ENCODE measurements at places on chromosomes 2 and 18. TPM values are rescaled to one million over a fixed set of nuclear protein-coding genes. Genes with fewer than 3 reads are reported as not detected.

GRCh38 chr2:124121106-124121505 is 96.0 kb downstream of the CNTNAP5 start:
- DNase-seq: no peak

DNA sequence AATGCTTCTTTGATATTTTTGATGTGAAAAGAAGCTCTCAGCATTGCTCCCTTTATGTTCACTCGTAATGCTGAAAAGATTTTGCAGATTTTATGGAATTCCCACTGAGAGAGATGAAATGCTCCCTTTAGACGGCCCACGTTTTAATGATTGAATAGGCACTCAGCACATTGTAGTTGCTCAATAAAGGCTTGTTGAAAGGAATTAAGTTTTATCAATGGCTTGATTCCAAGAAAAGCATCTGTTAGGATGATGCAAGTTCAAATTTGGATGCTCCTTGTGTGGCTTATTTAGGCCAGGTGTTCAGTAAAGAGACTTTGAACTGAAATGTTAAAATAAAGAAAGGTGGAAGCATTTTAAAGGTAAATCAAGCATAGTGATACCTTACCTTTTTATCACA is 725.1 kb downstream of the EPHA4 start:
- no peak for DNase-seq

GRCh38 chr18:71529703-71530303 is 1014.3 kb downstream of the CBLN2 start:
- DNase-seq: peak; percentile 1

DNA sequence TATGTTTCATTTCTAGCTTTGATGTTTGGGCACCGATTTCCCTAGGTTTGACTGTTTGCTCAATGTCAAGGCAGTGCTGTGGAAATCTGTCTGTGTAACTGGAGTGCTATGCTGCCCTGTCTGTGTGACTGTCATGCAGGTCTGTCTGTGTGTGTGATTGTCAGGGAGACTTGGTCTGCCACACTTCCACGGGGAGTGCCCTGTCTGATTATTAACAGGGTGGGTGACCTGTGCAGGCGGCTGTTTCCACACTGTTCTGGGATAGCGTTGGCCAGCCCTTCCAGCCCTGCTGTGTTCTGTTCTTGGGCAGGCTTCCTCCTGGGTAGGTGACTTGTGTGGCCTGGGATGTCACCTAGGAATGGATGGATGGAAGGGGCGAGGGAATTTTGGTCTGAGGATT is 85.3 kb downstream of the FHOD3 start:
- DNase-seq: no peak

The TAF1B gene
- 38.1 TPM for total RNA-seq

GRCh38 chr18:59385191-59385590 is 26.1 kb upstream of the LMAN1 start:
- no peak for DNase-seq

DNA sequence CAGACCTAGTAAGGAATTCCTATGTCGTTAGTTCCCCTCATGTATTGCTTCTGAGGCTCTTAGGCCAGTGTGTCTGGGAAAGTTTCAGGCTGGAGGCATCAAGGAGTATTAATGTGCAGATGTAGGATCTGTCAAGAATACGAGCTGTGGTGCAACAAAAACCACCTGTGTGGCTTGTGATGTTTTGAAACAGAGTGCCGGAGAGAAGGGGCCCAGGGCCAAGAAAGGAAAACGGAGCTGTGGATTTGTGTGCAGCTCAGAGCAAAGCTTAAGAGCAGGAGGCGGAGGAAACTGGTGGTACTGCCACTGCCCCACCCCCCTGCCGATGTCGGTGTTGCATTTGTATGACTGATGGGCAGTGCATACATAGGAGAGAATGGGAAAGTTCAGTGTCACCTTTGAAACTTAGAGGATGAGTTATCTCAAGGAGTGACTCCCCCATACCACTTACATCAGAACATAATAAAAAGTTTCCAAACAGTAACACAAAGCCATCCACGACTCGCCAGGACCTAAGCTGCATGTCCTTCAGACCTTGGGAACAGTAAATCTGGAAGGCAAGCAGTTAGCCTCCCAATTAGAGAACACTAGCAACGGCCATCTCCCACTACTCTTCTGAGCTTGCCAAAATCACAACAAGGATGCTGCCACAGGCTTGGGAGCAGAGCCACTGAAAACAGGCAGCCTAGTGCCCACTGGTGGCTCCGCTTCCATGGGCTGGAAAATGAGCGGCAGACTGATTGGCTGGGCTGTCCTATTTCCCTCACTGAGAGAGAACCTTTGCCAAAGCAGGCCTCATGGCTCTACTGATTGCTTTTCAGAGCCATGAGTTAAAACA is 152.7 kb upstream of the NT5C1B start:
- peak; percentile 58 for DNase-seq

DNA sequence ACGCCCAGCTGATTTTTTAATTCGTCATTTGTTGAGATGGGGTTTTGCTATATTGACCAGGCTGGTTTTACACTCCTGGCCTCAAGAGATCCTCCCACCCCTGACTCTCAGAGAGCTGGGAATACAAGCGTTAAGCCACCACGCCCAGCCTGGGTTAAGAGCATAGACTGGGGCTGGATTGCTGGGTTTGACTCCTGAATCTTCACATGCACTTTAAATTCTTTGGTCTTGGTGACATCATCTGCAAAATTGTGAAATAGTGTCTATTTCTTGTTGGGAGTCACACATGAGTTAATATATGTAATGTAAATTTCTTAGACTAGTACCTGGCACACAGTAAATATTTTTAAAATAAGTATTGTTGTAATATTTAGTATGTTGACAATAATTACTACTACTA is 257.4 kb downstream of the DOK6 start:
- no peak for DNase-seq

GRCh38 chr2:190529486-190530247 is 4.9 kb downstream of the NEMP2 start:
- no peak for DNase-seq

DNA sequence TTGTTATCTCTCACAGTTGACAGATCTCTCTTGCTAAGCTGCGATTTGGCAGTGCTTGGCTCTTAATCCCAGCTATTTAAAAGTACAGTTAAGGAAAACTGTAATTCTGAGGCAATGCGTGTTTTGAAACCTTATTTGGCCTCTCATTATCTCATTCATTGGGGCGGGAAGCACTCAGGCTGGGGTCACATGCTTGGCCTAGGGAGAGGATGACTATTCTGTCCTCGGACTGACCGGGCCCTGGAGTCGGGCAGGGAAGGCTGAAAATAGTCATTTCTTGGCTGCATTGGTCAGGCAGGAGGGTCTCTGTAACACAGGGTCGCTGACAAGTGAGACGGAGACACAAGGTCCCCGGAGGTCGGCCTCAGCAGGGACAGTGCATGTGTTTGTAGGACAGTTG is 20.2 kb upstream of the EMILIN2 start:
- DNase-seq: no peak

The OSR1 gene
- total RNA-seq: 20.1 TPM

DNA sequence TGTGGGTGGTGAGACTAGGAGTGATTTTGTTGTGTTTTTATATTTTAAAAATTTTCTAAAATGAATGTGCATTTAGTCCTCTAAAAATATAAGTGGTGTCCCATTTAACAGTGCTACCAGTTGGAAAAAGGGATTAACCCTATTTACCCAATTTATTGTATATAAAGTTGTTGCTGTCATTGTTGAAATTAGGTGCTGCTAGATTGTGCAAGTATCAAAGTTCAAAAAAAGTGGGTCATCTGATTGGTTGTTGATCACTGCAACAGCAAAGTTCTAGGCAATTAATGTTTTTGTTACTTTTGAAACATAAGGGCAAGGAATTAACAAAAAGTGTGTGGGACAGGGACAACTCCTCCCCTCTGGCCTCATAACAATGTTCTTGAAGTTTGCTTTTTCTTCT is 40.6 kb downstream of the ADNP2 start:
- DNase-seq: no peak

- no peak for DNase-seq
Observed at GRCh38 chr2:20519309-20519708, 72.4 kb downstream of the RHOB start.

GRCh38 chr2:96408616-96409015 is 73.0 kb downstream of the NCAPH start:
- DNase-seq: peak; percentile 69

The ANO7 gene
- 0.10 TPM for total RNA-seq

The HOXD12 gene
- total RNA-seq: not detected

The LAMA1 gene
- total RNA-seq: 4.5 TPM

The GRP gene
- 1.3 TPM for total RNA-seq

GRCh38 chr2:188293601-188294351 is 2.1 kb downstream of the GULP1 start:
- DNase-seq: peak; percentile 86

- no peak for DNase-seq
Observed at GRCh38 chr2:48826986-48827385, 71.5 kb upstream of the LHCGR start.

Measured in tongue (tissue), 3 donors.